ENCODE measurements at places on chromosomes 6 and 20.

GRCh38 chr6:141877275-141877983 lies 255.3 kb upstream of the GJE1 start:
- DNase-seq: no peak

DNA sequence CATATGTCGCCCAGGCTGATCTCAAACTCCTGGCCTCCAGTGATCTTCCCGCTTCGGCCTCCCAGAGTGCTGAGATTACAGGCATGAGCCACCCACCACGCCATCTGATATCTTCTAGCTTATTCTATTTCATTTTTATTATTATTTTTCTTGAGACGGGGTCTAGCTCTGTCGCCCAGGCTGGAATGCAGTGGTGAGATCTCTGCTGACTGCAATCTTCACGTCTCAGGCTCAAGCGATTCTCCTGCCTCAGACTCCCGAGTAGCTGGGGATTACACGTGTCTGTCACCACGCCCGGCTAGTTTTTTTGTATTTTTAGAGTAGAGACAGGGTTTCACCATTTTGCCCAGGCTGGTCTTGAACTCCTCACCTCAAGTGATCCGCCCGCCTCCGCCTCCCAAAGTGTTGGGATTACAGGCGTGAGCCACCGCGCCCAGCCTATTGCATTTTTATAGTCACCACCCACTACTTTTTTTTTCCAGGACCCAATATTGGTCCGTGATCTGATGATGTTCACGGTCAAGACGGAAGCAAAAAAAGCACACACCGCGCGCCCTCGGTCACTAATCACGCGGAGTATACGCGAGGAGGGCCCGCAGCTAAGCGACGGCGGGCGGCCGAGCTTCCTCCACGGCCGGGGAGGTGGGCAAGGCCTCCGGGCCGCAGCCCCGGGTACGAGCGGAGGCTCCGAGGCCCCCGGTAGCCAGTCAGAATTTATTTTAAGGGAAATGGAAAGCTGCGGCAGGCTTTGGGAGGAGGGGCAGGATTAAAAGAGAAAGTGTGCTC lies 1.1 kb upstream of the LSM14B start:
- no peak for DNase-seq

GRCh38 chr6:3273707-3274521 lies 15.2 kb downstream of the PSMG4 start:
- DNase-seq: no peak

GRCh38 chr6:12456343-12456742 lies 166.2 kb downstream of the EDN1 start:
- no peak for DNase-seq

GRCh38 chr6:162442687-162443086 lies 284.9 kb downstream of the PRKN start:
- DNase-seq: no peak

GRCh38 chr6:117441824-117442264 lies 16.1 kb upstream of the ROS1 start:
- DNase-seq: no peak

- no peak for DNase-seq
Observed at GRCh38 chr20:50244352-50245149, 53.9 kb downstream of the CEBPB start.

GRCh38 chr6:39171489-39172376 lies 56.7 kb upstream of the SAYSD1 start:
- no peak for DNase-seq

GRCh38 chr6:75124983-75125382 lies 80.9 kb downstream of the COL12A1 start:
- DNase-seq: no peak

GRCh38 chr20:24784607-24785006 lies 164.5 kb upstream of the CST7 start:
- no peak for DNase-seq

- no peak for DNase-seq
Observed at GRCh38 chr20:53974785-53975555, 95.4 kb downstream of the BCAS1 start.

DNA sequence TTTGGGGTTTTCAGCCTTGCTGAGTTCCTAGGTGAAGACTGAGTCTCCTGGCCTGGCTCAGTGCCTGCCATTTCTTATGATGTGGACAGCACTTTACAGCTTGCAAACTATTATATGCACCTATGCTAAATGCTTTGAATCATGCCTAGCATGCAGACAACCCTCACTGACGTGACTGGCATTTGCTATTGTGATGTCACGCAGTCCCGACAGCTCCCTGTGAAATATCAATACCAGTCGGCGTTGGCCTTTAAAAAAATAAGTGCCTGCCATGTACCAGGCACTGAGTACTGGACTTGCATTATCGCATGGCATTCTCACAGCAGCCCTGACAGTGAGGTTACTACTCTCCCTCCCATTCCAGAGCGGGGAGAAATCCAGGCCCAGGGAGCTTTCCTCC lies 35.5 kb downstream of the UQCC2 start:
- DNase-seq: no peak

GRCh38 chr6:93165850-93166430 lies 253.4 kb downstream of the EPHA7 start:
- DNase-seq: no peak

GRCh38 chr6:122530440-122531046 lies 58.9 kb upstream of the SERINC1 start:
- DNase-seq: peak; percentile 9

DNA sequence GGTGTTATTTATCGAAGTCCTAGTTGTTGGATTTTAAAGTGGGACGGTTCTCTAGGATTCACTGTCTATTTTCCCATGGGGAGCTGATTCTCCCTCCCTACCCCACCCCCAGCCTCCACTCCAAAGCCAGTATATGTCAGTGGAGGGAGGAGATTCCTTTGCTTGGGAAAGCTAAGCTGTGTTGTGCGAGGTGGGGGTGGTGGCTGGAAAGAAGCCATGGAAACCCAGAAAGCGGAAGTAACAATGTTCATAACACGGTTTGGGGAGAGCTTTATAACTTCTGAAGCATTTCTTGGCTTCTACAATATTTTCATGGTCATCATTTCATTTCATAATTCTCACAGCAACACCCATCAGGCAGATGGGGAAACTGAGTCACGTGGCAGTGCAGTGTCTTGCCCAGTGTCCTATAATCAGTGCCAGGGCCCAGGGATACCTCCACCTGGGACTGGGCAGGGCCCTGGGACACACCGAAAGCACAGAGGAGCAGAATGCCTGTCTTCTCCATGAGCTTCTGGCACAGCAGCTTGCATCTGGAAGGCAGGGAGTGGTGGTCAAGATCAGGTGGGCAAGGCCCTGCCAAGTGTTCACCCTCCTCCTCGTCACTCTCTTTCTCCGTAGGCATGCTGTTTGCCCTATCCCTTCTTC lies 4.5 kb downstream of the SUN5 start:
- DNase-seq: no peak

DNA sequence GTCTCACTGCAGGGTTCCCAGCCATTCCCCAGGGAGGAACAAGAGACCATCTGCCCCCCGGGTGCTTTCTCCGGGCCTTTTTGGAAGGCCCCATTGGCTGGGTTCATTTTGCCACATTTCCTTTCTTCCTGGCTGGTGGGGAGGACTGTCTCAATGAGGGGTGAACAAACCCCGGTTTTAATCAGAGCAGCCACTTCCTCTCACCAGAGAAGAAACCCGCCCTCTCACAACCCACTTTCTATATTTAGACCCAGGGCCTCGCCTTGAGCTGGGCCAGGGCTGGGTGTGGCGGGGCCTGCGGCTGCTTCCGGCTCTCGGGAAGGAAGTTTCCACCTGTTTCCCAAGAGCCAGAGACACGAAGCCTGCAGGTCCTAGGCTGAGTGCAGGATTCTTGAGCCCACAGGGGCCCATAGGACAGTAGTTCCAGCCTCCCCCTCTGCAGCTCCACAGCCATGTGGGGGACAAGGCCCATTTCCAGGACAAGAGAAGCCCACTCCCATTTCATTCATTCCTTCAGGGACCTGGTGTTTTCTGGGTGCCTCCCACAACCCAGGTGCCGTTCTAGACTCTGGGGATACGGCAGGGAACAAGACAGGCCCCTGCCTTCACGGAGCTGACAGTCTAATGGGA lies 41.8 kb downstream of the RBM38 start:
- DNase-seq: peak; percentile 23

- DNase-seq: no peak
Observed at GRCh38 chr6:85537055-85537494, 56.6 kb downstream of the SNX14 start.

DNA sequence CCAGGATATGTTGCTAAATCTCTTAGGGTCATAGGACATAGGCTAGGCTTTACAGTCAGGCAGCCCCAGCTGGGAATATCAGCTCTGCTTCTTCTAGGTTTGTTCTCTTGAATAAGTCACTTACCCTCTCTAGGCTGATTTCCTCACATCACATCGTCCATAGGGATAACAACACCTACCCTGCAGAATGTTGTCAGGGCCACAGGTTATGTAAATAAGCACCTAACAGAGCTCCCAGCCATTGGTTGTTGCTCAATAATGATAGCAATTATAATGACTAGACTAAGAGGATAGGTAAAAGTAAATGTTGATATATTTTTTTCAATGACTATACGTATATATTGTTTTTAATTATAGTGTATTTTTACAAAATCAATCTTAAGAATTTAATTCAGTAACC lies 135.0 kb downstream of the HIVEP2 start:
- no peak for DNase-seq

- DNase-seq: no peak
Observed at GRCh38 chr6:100432136-100432535, 32.6 kb downstream of the SIM1 start.

- DNase-seq: no peak
Observed at GRCh38 chr20:45893831-45894230, 2.7 kb downstream of the CTSA start.

DNA sequence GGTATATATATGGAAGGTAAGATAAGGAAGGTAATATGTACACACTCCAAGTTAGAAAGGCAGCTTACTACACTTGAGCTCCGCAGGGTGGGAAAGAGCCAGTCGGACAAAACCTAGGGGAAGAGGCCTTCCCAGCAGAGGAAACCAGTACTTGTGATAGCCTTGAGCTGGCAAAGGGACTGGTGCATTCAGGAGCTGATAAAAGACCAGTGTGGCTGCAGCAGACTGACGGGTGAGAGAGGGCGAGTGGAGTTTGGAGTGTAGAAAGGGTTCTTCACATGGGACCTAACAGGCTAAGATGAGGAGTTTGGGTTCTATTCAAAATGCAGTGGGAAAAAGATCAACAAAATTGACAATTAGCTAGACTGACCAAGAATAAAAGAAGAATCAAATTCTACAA lies 49.3 kb upstream of the KIF13A start:
- no peak for DNase-seq

DNA sequence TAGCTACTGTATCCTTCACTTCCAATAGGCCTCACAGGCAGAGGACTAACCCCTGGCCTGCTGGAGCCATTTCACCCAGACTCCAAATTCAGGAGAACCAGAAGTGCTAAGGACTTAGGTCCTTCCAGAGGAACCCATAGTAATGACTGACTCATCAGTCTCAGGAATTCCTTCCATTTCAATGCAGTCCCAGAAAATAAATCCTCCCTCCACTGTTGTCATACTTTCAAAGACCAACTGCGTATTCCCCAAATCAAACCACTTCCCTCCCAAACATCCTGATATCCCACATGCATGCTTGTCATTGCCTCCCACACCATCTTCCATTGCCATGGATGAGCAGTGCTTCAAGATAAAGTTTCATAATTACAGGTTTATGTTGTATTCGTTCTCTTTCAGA lies 31.8 kb upstream of the NT5E start:
- DNase-seq: no peak

- DNase-seq: no peak
Observed at GRCh38 chr20:50449738-50450492, 60.3 kb upstream of the PTPN1 start.

GRCh38 chr6:11198663-11199603 lies 33.5 kb downstream of the NEDD9 start:
- DNase-seq: no peak

DNA sequence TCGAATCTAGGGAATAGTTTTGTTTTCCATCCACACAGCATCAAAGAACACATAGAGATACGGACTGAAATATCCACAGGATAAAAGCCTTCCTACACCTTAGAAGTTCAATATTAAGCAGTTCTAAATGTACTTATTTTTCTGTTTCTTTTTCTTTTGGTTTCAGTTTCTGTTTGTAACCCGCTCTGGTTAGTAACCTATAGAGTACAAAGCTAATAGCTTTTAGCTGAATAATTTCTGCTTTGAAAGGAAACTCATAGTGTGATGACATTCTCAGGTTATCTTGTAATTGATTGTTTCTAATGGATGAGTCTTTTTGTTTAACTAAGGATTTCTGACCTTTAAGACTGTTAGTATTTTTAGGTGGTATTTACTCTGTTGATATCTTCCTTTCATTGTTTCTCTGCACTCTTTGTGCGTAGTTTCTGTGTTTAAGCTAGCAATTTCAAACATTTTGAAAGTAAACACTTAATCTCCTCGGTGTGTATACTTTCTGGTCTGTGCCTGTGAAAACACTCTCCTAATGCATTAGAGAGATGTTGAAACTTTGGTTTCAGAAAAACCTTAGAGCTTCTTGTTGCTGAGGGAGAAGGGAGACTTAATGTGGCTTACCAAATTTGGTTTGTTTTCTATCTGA lies 385.5 kb downstream of the HDGFL1 start:
- DNase-seq: no peak

GRCh38 chr6:155275808-155276480 lies 12.1 kb downstream of the CLDN20 start:
- no peak for DNase-seq

- no peak for DNase-seq
Observed at GRCh38 chr20:21166801-21167200, 40.9 kb downstream of the KIZ start.

- DNase-seq: no peak
Observed at GRCh38 chr6:18861204-18861603, 474.1 kb downstream of the RNF144B start.

DNA sequence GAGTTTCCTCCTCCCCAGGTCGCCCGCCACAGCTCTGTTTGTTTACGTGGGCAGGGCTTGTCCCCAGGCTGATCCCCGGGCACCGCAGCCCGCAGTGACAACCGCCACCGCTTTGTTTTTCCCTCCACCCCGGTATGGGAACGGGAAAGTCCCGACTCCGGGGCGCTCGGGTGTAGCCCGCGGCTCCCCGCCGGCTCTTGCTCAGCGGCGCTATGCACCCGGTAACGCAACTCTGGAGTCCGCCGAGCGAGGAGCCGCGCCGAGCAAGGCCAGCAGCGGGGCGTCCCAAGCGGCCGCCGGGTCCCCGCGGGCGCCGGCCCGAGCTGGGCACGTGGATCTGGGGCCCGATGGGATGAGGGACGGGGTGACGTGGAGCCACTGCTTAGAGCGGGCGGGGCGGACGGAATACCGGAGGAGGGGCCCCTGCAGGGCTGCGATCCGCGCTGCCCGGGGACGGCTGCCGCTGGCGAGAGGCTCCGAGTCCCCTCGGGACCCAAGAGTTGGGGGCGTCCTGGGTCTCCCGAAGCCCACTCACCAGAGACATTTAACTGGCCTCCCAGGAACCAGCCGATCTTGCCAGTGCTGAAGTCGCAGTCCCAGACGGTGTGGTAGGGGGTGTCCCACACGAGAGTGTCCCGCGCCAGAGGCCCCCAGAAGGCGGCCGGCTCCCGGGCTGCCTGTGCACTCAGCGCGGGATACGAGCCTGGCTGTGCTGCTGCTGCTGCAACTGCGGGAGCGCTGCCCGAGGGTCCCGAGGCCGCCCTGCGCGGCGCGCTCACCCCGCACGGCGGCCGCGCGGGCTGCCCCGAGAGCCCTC lies 497 bp downstream of the ACSS1 start:
- peak; percentile 70 for DNase-seq

All from activated T-helper 1 cell treated with anti-CD3 and anti-CD28 coated beads, Interleukin-2, amount 50 U/mL, for 16 hours (primary cell).